Activated CD8-positive, alpha-beta memory T cell treated with anti-CD3 and anti-CD28 coated beads for 1 hour (primary cell): ENCODE measurements at places on chromosomes 7 and 10.

DNA sequence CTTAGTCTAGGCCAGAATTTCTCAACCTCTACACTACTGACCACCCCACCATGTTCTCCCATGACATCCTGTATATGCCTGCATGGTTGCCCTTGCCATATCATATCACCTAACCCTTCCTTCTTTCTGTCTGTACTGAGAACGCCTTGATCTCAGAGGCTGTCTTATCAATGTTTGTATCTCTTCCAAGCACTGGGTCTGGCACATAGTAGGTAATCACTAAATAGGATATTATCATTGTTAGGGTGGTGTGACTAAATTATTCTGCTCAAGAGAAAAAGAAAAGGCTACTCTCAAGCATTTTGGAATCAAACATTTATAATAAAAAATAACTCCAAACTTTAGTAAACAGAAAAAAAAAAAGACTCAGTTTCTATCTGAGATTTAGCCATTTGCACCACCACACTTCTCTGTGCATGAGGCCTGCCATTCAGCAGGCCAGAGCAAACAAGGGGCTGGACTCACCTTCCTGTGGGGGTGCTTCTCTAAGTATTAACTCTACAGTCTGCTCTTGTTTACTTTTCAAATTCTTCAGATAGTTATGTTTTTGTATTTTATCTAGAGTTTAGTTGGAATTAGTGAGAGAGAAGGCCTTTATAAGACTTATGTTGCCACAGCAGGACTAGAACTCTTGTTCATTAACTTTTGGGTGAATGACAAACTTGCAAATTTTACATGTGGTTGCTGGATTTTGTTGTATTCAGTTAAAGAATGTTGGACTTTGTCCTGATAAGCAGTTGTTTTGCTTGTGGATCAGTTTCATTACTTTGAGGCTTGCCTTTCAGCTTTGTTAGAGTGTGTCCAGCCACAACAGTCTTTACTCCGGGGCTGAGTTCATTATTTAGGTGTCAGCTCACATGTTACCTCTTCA is 5.4 kb downstream of the AGBL3 start:
- no peak for DNase-seq

DNA sequence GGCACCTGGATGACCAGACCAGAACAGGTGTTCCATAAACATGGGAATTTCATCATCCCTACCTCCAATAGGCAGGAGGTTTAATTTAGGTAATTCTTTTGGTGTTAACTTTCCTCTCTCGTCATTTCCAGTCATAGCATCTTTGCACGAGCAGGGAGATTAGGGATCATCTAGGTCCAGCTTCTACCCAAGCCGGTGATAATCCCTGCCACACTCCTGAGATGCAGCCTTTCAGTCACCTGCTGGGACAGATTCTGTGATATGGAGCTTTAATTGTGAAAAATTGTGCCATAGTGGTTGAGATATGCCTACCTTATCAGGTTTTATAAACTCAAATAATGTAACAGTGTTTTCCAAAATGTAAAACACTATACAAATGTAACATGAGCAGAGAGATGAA is 191.8 kb upstream of the AOAH start:
- DNase-seq: no peak

GRCh38 chr10:77541247-77541646 is 96.4 kb downstream of the KCNMA1 start:
- DNase-seq: no peak

DNA sequence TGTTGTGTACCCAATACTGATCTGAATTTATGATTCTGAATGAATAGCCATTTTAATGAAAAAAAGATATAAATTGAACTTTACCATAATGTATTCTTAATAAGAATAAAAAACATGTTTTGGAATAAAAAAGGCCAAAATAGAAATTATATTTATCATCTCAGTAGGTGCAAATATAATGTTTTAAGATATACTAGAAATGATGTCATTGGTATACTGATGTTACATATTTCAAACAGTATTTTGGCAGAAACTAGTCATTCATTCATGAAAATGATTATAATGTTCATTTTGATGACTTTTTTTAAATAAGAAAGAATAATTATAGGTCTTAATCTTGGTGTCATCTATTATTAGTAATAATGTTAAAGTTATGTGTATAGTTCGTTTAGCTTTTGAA is 9.2 kb downstream of the PCGF5 start:
- no peak for DNase-seq

DNA sequence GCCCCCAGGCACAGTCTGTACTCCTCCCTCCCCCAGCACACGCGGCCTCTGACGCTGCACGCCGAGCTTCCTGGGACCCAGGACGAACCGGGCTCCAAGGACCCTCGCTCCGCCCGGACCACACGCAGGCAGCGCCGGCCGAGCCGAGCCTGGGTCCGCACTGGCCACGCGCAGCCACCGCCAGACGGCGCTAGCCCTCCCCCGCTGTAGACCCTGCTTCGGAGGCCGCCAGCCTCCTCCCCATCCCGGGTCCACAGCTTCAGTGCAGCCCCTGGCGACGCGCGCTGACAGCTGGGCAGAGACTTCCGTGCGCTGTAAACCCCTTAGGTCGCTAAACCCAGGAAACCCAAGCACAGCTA is 936 bp upstream of the TCERG1L start:
- DNase-seq: no peak

- DNase-seq: no peak
Observed at GRCh38 chr7:155692317-155692716, 47.9 kb downstream of the RBM33 start.

- DNase-seq: no peak
Observed at GRCh38 chr7:33495207-33495606, 365.8 kb downstream of the BBS9 start.

- no peak for DNase-seq
Observed at GRCh38 chr10:36494371-36494770, 631.0 kb upstream of the ANKRD30A start.

GRCh38 chr10:110275128-110275729 is 29.5 kb downstream of the SMNDC1 start:
- no peak for DNase-seq

GRCh38 chr7:143480501-143480900 is 2.8 kb downstream of the TAS2R41 start:
- no peak for DNase-seq

- no peak for DNase-seq
Observed at GRCh38 chr10:18793951-18794350, 134.7 kb downstream of the ARL5B start.

- DNase-seq: no peak
Observed at GRCh38 chr10:105161767-105162166, 520.7 kb downstream of the SORCS3 start.

DNA sequence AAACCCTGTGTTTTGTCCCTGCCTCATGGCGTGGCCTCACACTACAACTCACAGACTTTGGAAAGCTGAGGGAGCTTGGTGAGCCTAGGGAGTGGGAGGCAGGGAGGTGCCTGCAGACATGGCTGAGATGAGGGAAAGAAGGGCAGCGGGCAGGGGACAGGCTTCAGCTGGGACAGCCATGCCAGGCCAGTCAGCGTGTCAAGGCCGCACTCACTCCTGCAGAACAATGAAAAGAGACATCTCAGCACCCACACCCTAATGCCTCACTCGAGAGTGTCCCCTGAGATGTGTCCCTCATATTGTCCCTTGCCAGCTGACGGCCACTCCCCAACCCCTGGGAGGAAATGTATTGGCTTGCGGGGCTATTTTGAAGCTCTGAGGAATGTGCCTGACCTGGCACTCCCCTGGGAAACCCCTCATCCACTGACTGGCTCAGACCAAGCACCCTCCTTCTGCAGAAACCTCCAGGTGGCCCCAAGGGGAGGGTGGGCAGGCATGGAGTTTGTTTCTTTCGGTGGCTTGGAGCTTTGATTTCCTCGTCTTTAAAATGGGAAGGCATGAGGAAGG is 31.6 kb downstream of the SH3PXD2A start:
- DNase-seq: no peak

DNA sequence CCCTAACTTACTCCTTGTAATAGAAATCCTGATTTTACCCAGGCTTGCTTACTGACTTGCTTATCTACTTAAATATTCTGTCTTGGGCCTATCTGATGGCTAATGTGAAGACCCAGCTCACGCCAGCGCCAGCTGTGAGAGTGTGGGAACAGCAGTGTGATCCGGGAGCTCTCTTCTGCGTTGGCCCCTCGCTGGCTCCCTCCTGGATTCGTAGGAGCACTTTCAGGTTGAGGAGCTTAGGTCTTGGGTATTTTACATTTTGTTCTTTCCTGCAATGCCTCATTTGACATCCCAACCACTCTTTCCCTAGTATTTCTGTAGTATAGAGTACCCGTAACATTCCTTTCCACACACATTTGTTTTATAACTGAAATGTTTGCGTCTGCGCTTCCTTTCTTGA is 51.7 kb downstream of the CREM start:
- no peak for DNase-seq

- DNase-seq: no peak
Observed at GRCh38 chr7:24885305-24885704, 94.7 kb downstream of the OSBPL3 start.

GRCh38 chr10:60797200-60797599 is 18.9 kb downstream of the CDK1 start:
- no peak for DNase-seq
